ENCODE measurements at places on chromosomes 5 and 9.
A peak's percentile ranks its signal among the peaks of the same experiment; 100 is the strongest.

DNA sequence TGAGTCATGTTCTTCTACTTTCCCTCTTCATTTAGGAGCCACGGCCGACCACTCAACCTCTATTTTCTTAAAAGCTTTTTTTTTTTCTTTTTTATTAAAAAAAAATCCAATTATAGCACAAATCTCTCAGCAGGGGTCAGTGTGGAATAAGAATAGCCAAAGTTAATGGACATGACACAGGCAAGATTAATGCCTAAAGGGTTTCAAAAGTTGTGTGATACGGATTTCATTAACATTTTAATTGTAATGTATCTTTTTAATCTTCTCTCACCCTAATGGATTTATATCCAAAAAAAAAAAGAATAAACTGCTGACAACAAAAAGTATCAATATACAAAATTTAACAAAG lies 5.4 kb downstream of the NACC2 start:
- no peak for DNase-seq

DNA sequence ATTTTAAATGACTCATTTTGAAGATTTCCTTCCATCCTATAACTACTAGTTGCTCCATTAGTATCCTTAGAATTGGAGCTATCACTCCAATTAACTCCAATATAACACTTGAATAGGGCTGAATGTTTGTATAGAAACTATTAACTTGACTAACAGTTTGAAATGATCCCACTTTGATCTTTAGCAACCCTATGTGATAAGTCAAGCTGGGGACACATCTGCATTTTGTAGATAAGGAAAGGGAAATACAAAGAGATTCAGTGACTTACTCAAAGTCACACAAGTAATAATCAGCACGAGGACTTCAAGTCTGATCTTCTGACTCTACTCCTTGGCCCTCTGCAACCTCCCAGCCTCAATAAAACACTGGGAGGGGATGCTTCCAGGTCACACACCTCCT lies 101.1 kb downstream of the TMEM215 start:
- no peak for DNase-seq

GRCh38 chr9:96655198-96655851 lies at the start of gene PRXL2C:
PRXL2C (minus strand) TSS chr9:96655317; CDS start chr9:96655281, 36 bp downstream.
- peak; percentile 40 for DNase-seq

- peak; percentile 1 for DNase-seq
These were observed 679 bp downstream of the DOLK start for GRCh38 chr9:128946571-128947276.

DNA sequence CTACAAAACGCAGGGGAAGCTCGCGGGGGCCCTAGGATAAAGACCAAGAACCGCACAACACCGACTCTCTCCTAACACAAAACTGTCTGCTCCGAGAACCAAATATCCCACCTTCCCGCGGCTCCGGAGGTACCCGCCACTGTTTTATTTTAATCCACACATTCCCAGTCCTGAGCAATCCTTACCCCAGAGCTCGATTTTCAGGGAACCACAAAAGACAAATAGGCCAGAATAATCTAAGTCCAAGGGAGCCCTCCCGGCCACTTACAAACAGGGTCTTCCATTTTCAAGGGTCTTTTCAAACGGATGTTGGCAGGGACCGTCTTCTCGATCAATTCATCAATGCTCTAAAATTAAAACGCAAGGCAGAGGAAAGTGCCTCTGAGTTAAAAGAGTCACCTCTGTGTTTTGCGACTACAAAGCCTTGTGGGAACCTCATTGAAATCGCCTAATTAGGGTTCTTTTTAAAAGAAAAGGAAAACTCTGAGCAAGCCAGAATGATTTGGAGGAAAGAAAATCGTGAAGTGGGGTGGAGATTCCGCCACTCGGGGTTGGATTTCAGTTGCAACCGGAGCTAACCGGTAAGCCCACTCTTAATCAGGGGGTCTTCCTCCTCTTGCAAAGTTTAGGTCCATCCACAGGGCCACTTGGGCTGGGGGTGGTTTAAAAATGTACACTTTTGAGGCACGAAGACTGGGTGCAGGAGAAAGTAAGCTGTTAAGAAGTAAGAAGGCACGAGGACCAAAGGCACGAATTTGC lies 1.0 kb downstream of the GLDC start:
- no peak for DNase-seq

DNA sequence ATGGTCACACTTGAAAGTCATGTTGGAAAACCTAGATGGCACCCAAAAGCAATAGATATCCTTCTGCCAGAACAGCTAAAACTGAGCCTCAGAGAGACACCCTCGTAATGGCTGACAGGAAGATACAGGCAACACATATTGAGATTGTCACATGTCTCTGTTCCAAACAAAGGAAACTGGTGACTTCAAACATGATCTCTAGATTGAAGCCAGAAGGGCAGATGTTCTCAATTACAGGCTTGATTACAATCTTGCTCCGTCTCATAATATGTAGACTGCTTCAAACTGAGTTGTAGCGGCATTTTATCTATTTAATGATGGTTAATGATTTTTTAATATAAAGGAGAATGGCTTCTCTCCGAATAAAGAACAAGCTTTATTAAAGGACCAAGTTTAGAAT lies 774.3 kb downstream of the KCTD16 start:
- DNase-seq: no peak

DNA sequence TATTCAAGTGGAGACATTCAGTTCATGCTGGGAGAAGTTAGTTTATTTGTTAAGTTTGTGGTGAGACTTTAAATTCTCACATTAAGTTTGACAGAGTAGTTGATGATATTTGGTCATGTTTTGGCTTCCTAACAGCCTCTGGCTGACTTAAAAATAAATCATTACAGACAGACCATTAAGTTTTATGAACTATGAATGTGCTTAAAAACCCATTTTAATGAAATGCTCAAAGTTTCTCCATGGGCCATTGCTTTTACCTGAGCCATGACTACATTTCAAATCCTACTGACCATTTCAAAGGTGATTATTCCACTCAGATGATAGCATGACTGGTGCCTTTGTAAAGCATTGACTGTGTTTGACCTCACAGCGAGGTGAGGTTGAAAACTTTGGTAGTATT lies 192.7 kb downstream of the LRRC70 start:
- DNase-seq: peak; percentile 34

GRCh38 chr9:123361731-123362510 lies 5.9 kb downstream of the CRB2 start:
- DNase-seq: no peak

DNA sequence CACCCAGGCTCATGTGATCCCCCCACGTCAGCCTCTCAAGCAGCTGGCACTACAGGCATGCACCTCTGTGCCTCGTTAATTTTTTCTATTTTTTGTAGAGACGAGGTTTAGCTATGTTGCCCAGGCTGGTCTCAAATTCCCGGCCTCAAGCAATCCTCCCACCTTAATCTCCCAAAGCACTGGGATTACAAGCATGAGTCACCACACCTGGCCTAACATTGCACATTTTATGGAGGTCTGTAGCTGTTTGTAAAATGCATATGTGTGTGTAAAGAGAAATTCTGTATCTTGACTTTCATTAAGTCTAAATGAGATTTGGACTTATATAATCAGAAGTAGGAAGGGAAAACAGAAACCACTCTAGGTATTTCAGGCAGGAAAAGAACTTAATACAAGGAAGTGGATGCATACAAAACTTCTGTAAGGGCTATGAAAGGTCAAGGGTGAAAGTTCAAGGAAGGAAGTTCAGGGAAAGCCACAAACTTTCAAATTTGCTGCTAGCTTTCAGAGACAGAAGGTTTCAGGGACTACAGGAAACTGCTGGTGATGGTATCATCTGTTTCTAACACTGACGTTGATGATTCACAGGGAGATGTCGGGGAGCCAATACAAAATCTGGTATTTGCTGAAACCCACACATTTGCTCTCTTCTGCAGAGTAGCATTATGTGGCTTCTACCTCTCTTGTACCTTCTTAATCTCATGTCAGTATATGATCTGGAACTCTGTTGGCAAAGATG lies 209.4 kb downstream of the PIK3R1 start:
- no peak for DNase-seq

GRCh38 chr5:174157048-174157447 lies 111.5 kb downstream of the NSG2 start:
- no peak for DNase-seq

GRCh38 chr9:128627906-128628305 lies 28.7 kb downstream of the DYNC2I2 start:
- DNase-seq: no peak

DNA sequence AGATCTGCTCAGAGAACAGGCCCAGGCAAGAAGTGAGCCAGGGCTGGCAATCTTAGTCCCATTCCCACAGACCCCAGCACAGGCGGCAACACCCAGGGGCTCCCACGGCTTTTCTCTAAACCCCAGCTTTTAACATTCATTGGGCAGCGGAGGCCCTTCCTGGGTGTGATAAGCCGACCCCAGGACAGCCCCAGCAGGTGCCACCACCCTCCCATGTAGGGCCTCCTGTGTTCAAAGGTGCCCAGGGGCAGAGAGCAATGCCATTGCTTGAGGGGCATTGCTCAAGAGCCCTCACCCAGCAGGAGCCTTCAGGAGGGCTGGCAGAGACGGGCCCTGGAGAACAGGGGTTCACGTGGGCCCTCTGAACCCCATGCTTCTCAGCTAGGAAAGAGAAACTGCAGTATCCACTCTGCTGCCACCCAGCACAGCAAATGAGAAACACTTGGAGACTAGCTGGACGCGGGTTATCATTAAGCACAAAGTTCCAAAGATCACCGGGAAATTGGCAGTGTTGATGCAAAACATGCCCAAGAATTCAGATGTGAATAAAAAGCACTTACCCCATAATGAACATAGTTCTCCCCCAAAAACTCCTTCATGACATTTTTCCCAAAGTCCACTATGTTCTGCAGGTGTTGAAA lies 13.9 kb downstream of the IPPK start:
- no peak for DNase-seq

- no peak for DNase-seq
These were observed 12.8 kb upstream of the NUP214 start for GRCh38 chr9:131112374-131113154.

DNA sequence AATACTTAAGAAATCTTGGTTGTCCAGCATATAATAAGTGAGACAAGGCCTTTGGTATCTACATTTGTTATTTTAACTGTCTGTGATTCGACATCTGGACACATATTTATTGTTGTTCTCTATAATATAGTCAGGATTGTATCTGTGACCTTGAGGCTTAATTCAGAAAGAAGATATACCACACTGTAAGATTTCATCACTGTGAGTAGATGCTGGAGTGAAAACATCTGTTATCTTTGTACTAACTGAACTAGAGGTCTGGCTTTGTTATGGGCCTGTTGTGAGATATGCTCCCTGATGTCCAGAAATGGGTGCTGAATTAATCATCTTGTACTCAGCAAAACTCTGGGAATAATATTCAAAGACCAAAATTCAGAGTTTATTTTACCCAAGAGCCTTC lies 148.5 kb downstream of the ISOC1 start:
- no peak for DNase-seq

DNA sequence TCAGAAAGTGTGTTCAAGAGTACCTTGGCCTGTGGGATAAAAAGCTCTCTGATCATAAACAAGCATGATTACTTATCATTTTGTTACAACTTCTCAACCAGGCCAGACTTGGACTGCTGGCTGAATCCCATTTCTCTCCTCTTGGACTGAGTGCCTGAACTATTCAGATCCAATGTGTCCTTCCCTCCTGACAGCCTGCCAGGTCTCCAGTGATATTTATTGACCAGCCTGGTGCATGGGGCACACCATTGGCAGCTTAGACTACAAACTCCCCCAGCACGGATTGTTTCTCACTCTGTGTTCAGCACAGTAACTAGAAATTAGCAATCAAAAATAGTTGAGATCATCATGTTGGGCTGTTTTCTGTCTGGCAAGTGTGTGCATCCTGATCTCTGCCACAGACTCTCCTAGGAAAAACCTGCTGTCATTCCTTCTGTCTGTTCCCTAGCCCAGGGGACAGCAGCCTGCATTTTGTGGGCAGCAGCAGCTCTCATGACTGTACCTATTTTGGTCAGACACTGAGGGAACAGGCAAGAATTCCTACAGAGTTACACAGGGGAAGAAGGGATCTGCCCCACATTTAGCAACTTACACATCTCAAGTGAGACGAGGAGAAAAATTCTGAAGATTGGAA lies 348.1 kb downstream of the ADAMTS6 start:
- DNase-seq: no peak

- no peak for DNase-seq
These were observed 568.6 kb upstream of the DAP start for GRCh38 chr5:11329679-11330078.

- DNase-seq: no peak
These were observed 61.6 kb downstream of the CSNK1A1 start for GRCh38 chr5:149489605-149490037.

DNA sequence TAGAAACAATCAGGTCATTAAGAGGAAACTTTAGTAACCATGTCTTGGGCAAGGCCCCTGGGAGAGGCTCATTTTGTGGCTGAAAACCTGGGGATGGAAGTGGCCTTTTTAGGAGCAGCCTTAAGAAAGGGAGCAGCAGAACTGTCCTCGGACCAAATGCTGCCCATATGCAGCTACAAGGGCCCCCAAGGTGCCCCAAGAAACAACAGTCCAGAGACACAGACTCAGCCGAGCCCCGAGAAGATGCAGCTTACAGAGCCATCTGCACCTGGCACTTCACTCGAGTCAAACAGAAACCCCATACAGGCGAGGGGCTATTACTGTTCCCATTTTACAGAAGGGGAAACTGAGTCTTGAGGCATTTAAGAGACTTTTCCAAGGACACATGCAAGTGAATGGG lies 58.0 kb downstream of the COL23A1 start:
- DNase-seq: no peak

GRCh38 chr5:6469836-6470235 lies 21.2 kb downstream of the UBE2QL1 start:
- no peak for DNase-seq

DNA sequence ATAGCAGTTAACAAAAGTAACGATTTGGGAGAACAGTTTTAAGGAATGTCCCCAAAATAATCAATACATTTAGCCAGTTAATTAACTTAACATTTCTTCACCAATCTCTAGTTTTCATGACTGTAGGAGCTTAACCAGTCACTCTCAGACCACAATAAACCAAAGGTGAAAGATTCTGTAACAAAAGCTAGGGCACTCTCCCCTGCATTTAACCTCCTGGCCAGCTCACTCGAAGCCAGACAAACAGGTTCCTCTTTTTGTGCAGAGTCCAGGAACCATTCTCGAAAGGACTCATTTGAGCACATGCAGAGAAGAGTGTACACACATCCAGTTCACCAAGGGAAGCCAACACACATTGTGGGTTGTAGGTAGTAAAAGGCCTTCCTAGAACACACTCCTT lies 6.5 kb downstream of the IL7R start:
- DNase-seq: no peak

GRCh38 chr9:76562511-76562911 lies 103.5 kb downstream of the GCNT1 start:
- no peak for DNase-seq

GRCh38 chr9:116998305-116998704 lies 311.2 kb downstream of the TRIM32 start:
- peak; percentile 57 for DNase-seq

GRCh38 chr9:122827761-122828093 lies 661 bp downstream of the PDCL start:
- DNase-seq: no peak

DNA sequence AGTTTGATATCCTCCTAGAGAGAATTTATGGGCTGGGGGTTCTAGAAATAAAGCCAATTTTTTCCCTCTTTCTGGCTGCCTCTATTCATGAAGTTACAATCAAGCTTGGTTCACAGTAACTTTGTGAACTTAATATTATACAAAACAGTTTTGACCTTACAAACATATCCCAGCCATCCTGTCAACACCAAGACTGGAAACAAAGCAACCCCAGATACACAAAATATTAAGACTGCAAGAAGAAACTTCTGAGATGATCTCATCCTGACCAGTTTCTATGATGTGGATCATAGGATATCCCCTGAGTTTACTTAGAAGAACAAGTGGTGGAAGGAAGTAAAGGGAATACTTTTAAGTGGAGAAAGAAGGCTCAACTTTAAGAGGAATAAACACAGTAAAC lies 28.3 kb upstream of the CER1 start:
- no peak for DNase-seq

- DNase-seq: peak; percentile 13
These were observed 35.6 kb downstream of the PTCD2 start for GRCh38 chr5:72355706-72356299.
